ENCODE measurements at places on chromosomes 1 and 21.

GRCh38 chr1:221099747-221100595 is 220.7 kb downstream of the HLX start:
- no peak for DNase-seq

GRCh38 chr1:10909697-10910680 is 102.5 kb upstream of the TARDBP start:
- DNase-seq, result peak; percentile 78

DNA sequence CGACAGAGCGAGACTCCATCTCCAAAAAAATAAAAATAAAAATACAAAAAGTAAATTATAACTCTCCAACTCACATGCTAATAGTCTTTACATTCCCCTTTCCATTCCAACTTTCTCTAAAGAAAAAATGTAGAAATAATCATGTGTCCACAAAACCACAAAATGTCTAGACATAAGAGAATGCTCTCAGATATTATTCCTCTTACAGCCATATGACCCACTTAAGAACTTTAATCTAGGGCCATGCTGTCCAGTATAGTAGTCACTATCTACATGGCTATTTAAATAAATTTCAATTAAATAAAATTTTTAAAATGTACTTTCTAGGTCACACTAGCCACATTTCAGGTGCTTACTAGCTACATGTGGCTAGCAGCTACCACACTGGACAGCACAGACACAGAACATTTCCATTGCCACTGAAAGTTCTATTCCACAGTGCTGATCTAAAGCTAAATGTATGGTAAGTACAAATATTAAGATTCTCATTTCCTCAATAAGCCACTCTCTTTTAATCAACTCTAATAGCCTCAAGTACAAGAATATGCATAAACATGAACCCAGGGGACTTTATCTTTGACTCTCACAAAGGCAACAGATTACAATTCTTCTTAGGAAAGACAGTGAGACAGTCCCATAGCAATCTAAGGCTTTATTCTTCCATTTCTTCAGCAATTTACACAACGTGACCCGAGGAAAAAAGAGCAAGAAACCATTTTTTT is 138.6 kb downstream of the RERE start:
- no peak for DNase-seq

DNA sequence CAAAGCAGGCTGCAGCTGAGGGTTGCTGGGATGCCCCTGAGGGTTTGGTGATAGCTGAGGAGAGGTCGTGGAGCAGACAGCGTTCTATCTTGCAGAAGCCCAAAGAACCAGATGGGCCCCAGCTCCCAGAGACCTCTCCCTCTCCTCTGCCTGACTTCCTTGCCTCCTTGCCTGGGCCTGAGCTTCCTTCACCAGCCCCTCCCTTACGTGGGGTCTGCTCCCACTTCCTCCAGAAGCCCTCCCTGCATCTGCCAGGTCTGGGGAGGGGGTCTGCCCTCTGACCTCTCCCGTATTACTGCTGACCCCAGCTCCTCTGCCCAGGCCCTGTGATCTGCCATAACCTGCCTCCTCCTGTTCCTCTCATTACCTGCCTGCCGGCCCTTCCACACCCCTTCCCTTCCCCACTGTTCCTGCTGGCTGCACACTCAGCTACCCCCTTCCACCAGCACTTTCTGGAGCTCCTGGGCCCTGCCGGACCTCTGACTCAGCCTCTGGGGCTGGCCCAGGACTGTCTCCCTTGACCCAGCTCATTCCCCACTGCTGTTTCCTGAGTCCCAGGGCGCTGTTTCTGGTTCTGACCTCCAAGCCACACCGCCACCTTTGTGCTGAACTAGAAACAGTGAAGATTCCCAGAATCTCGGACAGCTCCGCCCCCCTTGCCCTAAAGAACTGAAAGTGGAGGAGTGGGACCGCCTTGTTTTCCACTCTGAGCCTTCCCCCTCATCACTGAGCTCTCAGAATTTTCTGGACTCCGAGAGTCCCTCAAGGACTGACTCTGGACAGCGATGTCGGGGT is 237.7 kb upstream of the C1orf174 start:
- no peak for DNase-seq

GRCh38 chr1:111275079-111275478 is 15.6 kb upstream of the CHIA start:
- DNase-seq, result peak; percentile 5

DNA sequence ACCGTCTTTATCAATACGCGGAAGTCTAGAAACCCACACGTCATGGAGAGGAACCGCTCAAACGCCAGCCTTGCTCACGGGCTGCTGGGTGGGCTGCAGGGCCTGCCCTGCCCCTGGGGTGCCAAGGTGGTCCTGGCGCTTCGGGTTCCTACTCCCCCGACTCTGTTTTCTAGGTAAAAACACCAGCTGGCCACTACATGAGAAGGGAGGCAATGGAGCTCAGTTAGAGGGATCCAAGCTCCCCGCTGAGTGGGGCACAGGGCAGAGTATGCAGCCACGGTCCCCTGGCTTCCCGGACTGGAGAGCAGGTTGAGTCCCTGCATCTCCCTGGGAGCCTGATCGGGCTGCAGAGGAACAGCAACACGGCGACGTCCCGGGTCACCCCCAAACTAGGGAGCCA is 41.2 kb upstream of the RIPK4 start:
- DNase-seq, result no peak

GRCh38 chr1:240217403-240217802 is 125.7 kb downstream of the FMN2 start:
- DNase-seq, result no peak

DNA sequence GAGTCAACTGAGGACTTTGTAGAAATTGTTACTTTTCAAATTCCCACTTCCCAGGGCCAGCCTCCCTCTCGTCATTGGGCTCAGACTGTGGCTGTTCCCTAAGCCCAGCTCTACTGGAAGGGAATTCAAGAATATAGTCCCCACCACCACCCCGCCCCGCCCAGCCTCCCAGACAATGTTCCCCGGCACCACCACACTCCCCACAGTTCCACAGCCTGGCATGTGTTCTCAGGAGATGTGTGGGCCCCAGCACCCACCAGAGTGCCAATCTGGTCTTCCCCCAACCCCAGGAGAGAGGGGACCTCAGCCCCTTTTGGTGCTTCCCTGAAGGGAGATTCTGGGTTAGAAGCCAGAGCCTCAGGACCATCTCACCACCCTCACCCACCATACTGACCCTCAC is 120.1 kb downstream of the SYT2 start:
- no peak for DNase-seq
